Stimulated activated CD4-positive, alpha-beta T cell treated with anti-CD3 and anti-CD28 coated beads, TNF-alpha, amount 100 ng/mL, for 24 hours (primary cell): ENCODE measurements at places on chromosomes 13 and 19.

GRCh38 chr13:87356314-87356713, 314.9 kb upstream of the SLITRK5 start:
- DNase-seq: no peak

- DNase-seq: no peak
These were observed 17.5 kb downstream of the ZC3H13 start for GRCh38 chr13:46035066-46035465.

DNA sequence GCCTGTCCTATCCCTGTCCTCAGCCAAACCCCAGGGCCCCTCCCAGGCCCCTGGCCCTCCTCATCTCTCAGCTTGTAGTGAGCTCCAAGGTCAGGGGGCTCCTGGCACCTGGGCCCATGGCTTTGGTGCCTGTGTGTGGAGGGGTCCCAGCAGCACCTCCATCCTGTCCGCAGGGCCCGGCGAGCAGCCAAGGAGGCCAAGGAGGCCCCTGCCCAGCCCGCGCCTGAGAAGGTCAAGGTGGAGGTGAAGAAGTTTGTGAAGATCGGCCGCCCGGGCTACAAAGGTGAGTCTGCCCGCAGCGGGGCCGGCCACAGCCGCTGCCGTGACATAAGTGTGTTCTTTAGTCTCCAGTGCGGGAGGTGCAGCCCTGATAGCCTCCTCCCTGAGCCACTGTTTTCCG, 3.9 kb upstream of the AMH start:
- DNase-seq: no peak

DNA sequence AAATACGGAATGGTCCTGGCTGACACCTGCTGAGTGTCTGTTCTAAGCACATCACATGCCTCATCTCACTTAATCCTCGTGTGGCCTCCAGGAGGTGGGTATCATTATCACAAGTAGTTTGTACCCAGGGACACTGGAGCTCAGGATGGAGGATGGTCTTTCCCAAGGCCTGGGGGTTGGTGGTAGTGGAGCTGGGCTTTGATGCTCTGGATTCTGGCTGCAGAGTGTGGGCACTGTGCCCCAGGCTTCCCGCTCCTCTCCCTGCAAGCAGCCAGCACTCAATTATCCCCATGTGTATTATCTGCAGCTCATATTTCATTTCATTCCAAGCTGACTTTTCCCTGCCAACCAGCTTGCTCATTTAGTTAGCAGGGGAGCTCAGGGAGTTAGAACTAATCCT, 52.1 kb downstream of the SIAH3 start:
- DNase-seq: no peak

GRCh38 chr13:79724348-79725103, 243.6 kb downstream of the NDFIP2 start:
- DNase-seq: no peak

DNA sequence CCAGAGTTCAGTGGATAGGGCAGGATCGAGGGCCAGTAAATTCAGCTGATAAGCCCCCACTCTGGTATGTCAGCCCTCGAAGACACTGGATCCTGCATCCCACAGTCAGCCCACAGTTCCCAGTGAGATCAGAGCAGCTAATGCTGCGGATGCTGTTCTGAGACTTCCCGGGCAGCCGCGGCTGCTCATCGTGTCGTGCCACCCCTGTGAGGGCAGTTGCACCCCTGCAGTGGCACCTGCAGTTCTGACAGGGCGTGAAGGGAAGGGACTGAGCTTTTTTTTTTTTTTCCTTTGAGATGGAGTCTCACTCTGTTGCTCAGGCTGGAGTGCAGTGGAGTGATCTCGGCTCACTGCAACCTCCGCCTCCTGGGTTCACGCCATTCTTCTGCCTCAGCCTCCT, 7.5 kb upstream of the EPN1 start:
- no peak for DNase-seq

DNA sequence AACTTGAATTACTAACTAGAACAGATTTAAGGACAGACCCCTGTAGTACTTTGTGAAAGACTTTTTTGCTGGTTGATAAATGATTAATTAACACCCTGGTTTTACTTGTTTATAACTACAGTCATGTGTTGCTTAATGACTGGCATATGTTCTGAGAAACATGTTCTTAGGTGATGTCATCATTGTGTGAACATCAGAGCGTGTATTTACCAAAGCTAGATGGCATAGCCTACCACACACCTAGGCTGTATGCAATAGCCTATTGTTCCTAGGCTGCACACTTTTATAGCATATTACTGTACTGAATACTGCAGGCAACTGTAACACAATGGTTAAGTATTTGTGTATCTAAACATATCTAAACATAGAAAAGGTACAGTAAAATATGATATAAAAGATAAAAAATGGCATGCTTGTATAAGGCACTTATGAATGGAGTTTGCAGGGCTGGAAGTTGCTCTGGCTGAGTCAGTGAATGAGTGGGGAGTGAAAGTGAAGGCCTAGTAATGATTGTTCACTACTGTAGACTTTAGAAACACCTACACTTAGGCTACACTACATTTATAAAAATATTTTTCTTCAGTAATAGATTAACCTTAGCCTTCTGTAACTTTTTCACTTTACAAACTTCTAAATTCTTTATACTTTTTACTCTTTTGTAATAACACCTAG, 260.3 kb downstream of the KCNRG start:
- DNase-seq: no peak

DNA sequence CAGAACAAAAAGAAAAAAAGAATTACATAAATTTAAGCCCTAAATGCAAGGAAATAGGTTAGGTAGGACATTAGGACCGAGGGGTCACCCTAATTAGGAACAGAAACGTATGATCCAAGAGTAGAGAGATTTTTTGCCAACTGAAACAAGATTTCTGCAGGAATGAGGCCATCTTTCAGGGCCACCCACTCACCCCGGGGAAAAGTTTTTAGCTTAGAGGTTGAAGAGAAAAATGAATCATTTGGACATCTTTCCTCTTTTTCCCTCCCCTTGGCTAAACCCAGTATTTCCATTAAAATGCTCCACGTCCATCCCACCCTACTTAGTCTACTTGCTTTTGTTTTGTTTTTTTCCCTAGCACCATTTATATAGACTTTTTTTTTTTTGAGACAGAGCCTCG, 10.6 kb upstream of the PNMA8A start:
- DNase-seq: no peak

DNA sequence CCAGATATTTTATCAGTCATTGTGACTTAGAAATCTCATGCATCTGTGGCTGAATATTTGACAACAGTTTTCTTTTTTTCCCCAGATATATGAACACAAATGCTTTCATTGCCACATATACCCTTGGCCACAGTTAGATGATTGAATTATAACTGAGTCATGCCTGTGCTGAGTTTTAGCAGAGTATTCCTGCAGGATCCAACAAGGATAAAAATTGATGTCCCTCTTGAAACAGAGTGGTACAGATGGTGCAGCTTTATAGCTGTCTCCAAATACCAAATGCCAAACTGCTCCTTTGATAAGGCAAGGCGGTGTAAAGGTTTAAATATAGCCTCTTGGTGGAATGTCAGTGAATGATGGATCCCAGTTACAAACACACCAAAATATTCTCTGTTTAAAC, 428.5 kb downstream of the GPC6 start:
- DNase-seq: no peak

DNA sequence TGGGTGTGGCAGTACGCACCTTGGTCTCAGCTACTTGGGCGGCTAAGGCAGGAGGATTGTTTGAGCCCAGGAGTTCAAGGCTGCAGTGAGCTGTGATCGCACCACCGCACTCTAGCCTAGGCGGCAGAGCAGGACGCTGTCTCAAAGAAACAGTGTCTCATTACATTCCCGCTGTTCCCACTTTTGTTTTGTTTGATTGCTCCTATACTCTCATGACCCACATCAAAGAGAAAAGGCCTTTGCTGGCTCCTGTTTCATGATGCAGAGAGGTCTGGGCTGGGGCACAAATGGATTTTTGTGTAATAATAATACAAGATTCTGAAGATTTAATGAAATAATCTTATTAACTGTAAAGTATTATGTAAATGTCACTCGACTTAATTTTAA, 85.7 kb downstream of the LACC1 start:
- DNase-seq: no peak

DNA sequence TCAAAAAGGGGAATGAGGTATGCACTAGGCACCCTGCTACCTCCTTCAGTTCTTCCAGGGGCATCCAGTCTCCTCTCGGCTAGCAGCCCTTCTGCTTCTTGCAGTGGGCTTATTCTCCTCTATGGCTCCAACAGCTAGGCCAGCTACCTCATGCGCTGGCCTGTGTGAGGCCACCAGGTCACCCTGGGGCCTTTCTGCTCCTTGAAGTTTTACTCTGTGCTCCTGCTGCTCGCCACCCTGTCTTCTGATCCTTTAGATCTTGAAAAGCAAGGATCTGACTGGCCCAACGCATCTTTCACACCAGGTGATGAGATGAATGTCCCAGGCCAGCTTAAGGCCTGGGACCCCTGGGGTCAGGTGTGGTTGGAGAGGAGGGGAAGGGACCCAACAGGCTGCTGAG, 66.2 kb downstream of the RUBCNL start:
- no peak for DNase-seq

GRCh38 chr19:52635786-52636570, 2.2 kb downstream of the ZNF83 start:
- DNase-seq: no peak

DNA sequence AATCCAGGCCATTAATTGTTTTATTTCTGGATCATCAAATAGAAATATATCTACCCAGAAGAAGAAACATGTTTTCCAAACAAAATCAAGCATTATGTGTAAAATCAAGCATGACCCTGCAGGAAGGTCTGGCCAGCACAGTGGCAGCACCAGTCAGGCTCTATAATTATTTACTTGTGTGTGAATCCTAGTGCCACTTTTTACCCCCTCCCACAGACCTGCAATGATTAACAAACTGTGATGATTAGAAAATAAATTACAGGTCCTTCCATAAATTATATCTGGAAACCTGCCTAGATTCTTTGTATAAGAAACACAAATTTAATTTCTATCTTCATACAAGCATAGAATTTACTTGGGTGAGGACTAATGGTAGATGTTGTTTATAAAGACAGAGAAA, 186.1 kb downstream of the GPC6 start:
- no peak for DNase-seq

- DNase-seq: no peak
These were observed 564.8 kb upstream of the SLITRK1 start for GRCh38 chr13:84446972-84447639.

GRCh38 chr13:25415241-25415640, 43.5 kb downstream of the ATP8A2 start:
- no peak for DNase-seq
